Endothelial cell (in vitro differentiated cells): ENCODE measurements at places on chromosomes 16 and 17. TPM values are rescaled to one million over a fixed set of nuclear protein-coding genes. Genes with fewer than 3 reads are reported as not detected.
A peak's percentile ranks its signal among the peaks of the same experiment; 100 is the strongest.

DNA sequence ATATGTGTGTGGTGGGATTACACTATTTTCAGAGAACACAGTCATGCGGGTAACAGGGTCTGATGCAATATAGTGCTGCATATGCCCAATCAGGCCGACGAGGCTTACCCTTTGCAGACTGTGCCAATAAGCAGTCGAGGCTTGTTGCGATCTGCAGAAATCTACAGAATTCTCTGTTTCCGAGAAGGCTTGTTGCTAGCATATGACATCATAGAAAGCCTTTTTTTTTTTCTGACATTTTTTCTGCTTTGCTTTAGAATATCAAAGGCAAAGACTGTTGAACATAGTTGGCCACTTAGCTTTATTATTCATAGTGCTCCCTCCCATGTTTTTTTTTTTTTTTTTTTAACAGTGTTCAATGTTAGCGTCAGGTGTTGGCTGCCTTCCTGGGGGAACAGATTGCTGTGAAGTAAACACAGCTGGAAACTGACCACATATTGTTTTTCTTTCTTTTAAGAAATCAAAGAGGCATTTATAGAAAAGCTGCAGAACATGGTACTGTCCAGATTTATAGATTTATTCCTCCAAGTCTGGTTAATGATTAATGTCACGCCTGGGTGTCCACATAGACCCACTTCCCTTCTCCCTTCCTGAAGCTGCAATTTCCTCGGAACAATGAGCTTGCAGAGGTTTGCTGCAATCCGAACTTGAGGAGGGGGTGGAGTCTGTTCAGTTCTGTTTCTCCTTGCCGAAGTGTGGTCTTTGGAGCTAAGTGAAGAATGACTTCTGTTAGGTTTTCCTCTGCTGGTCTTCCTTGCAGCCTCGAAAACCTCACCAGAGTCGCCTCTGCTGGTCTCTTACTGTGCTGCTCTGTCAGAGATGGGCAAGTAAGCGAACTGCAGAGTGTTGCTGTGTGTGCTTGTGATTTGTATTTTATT is 87.3 kb downstream of the MAP2K6 start:
- peaks cover 62% of the 10 kb centered on the region for H3K4me1 ChIP-seq
- DNase-seq, result peak; percentile 39
- H3K27me3 ChIP-seq, result no peaks in the 10 kb centered on the region
- H3K36me3 ChIP-seq, result peaks cover 4% of the 10 kb centered on the region
- peak overlapping the region; percentile 79 for H3K4me3 ChIP-seq
- peak overlapping the region; percentile 88 for H3K27ac ChIP-seq

- no peaks in the 10 kb centered on the region for H3K27me3 ChIP-seq
- no peak overlapping the region for H3K27ac ChIP-seq
- no peaks in the 10 kb centered on the region for H3K36me3 ChIP-seq
- H3K4me3 ChIP-seq, result no peak overlapping the region
- no peak for DNase-seq
Observed at GRCh38 chr16:76653390-76654026, 376.3 kb downstream of the CNTNAP4 start.

Gene TVP23A
- total RNA-seq, result 7.8 TPM

Gene CD300A
- total RNA-seq, result not detected

Gene SLC16A6
- 2.4 TPM for total RNA-seq

GRCh38 chr17:22704674-22705073 is 1012.4 kb downstream of the KCNJ18 start:
- no peak overlapping the region for H3K27ac ChIP-seq
- H3K36me3 ChIP-seq, result peaks cover 21% of the 10 kb centered on the region
- H3K27me3 ChIP-seq, result peaks cover 18% of the 10 kb centered on the region
- H3K4me3 ChIP-seq, result no peak overlapping the region
- no peak for DNase-seq

Gene EEF2K
- 19.3 TPM for total RNA-seq

DNA sequence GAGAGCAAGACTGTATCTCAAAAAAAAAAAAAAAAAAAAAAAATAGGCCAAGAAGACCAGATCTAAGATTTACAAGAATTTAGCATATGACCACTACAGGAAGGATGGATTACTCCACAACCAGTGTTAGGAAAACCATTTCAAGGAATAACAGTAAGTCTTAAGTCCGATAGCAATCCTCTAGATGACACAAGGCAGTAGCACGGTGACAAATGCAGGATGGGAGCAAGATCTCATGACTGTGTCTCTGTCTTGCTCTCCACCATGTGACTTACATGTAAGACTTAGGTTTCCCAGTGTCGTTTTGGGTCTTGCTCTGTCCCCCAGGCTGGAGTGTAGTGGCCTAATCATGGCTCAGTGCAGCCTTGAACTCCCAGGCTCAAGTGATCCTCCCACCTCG is 27.8 kb downstream of the C16orf96 start:
- no peak overlapping the region for H3K4me3 ChIP-seq
- peaks cover 9% of the 10 kb centered on the region for H3K4me1 ChIP-seq
- DNase-seq, result no peak
- peaks cover 2% of the 10 kb centered on the region for H3K27me3 ChIP-seq
- no peak overlapping the region for H3K27ac ChIP-seq

Gene TEKT5
- total RNA-seq, result 0.64 TPM

Gene NOXO1
- total RNA-seq, result 0.23 TPM

Gene PDILT
- not detected for total RNA-seq

DNA sequence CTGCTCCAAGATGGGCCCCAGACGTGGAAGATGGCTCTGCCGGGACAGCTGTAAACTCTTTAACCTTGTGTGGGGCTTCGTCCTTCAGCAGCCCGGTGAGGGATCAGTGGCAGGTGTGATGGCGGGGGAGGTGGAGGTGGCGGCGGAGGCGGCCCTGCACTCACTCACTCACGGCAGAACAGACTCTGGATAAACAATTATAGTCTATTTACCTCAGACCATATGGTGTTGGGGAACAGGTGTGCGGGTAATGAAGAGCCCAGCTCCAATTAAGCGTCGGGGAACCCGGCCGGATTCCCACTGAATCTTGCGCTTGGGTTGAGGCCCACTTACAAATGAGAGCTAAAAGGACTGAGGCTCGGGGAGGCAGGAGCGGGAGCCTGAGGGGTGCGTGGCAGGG is 104.3 kb upstream of the SDK2 start:
- no peak overlapping the region for H3K4me3 ChIP-seq
- H3K4me1 ChIP-seq, result peaks cover 4% of the 10 kb centered on the region
- H3K36me3 ChIP-seq, result no peaks in the 10 kb centered on the region
- no peak overlapping the region for H3K27ac ChIP-seq
- DNase-seq, result no peak

GRCh38 chr16:73735018-73735417 is 561.6 kb upstream of the PSMD7 start:
- no peak for DNase-seq
- no peak overlapping the region for H3K27ac ChIP-seq
- H3K36me3 ChIP-seq, result no peaks in the 10 kb centered on the region
- H3K27me3 ChIP-seq, result no peaks in the 10 kb centered on the region
- H3K4me3 ChIP-seq, result no peak overlapping the region

DNA sequence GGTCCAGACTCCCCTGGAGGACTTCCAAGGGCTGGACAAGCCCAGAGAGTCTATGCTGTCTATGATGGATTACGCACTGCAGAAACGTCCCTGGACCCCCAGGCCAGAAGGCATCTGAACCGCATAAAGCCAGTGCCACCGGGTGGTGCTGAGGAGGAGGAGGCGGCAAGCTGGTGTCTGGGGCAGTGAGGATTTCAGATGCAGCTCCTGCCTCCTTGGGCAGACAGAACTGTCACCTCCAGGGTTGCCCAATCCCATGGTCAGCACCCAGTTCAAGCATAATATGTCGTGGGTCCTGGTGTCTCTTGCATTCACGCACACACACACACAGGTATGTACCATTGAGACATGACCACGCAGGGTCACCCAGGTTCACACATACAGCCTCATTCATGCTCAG is 25.6 kb downstream of the RAP1GAP2 start:
- no peak overlapping the region for H3K27ac ChIP-seq
- H3K27me3 ChIP-seq, result peaks cover 4% of the 10 kb centered on the region
- DNase-seq, result no peak

Gene KRT39
- total RNA-seq, result 0.15 TPM

DNA sequence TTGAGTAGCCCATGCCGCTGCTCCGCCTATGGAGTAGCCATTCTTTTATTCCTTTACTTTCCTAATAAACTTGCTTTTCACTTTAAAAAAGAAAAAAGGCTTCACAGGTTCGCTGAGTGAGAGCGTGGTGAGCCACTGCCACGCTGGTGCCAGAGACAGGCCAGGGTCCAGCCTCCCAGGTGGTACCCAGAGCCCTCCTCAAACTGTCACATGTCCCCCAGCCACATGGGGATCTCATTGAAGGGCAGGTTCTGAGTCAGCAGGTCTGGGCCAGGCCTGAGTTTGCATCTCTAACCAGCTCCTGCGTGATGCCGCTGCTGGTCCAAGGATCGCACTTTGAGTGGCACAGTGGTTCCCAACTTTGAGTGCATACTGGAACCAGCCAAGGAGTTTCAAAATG is 36.2 kb downstream of the RBFOX3 start:
- no peak for DNase-seq
- H3K27ac ChIP-seq, result no peak overlapping the region
- H3K27me3 ChIP-seq, result peaks cover 4% of the 10 kb centered on the region
- no peaks in the 10 kb centered on the region for H3K36me3 ChIP-seq
- no peak overlapping the region for H3K4me3 ChIP-seq

Gene CDH11
- total RNA-seq, result 42.6 TPM

Gene HSD17B2
- total RNA-seq, result not detected

- H3K4me1 ChIP-seq, result no peaks in the 10 kb centered on the region
- no peak overlapping the region for H3K27ac ChIP-seq
- peaks cover 24% of the 10 kb centered on the region for H3K36me3 ChIP-seq
- DNase-seq, result no peak
- peaks cover 11% of the 10 kb centered on the region for H3K27me3 ChIP-seq
Observed at GRCh38 chr17:82922646-82923045, 82.8 kb upstream of the ZNF750 start.

DNA sequence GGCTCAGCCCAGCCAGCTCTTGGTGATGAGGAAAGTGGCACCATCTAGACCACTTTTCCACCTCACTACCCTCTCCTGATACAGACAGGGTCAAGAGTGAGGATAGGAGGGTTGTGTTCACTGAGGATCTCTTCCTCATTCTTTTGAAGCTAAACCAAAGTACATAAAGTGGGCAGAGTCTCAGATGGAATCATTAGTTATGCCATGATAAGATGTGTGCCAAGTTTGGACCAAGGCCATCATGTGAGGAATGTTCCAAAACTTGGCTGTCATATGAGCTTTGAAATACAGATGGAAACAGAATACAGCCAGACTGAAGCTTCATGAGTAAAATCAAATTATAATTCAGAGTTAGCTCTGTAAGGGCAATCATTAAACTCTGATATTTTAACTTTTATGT is 37.2 kb downstream of the ACSM1 start:
- no peak overlapping the region for H3K27ac ChIP-seq
- H3K36me3 ChIP-seq, result peaks cover 4% of the 10 kb centered on the region
- no peaks in the 10 kb centered on the region for H3K4me1 ChIP-seq
- H3K27me3 ChIP-seq, result no peaks in the 10 kb centered on the region
- DNase-seq, result no peak
